ENCODE measurements at places on chromosomes 2 and 18. TPM values are rescaled to one million over a fixed set of nuclear protein-coding genes. Genes with fewer than 3 reads are reported as not detected.

The DYNAP gene
- not detected for total RNA-seq

DNA sequence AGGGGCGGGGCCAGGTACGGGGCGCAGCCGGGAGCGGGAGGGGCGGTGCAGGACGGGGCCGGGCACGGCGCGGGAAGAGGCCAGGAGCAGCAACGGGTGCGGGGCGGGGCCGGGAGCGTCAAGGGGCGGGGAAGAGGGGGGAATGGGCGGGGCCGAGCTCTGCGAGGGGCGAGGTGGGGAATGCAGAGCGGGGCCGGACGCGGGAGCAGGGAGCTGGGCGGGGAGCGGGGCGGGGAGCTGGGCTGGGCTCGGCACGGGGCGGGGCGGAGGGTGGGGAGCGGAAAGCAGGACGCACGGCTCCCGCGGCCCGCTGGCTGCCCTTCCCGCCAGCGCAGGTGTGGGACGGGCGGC is at the start of gene IMPA2:
Gene IMPA2 (plus strand): TSS at position 316 of the 351 bp plus-strand sequence. CDS start 163 bp downstream, outside the sequence.
- no peak for DNase-seq

The MMADHC gene
- 77.0 TPM for total RNA-seq

The CCDC178 gene
- total RNA-seq = 3.1 TPM

GRCh38 chr2:51003345-51004192 is 28.4 kb downstream of the NRXN1 start:
- DNase-seq = no peak

DNA sequence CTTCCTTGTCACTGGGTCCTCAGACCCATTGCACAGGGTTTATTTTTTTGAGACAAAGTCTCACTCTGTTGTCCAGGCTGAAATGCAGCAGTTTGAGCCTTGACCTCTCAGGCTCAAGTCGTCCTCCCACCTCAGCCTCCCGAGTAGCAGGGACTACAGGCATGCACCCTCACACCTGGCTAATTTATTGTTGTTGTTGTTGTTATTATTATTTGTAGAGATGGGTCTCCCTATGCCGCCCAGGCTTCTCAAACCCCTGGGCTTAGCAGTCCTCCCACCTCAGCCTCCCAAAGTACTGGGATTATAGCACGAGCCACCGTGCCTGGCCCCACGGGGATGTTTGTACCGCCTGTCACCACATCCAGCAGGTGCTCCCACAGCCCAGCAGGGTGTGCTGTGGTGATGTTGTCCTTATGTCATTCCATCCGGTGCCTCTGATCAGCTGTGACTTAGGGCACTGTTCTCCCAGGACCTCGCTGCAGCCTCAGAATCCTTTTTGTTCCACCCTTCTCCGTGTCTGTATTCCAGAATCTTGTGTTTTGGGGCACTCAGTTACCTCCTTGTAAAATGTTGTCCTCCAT is 182.3 kb downstream of the INO80D start:
- DNase-seq = peak; percentile 12

The ABCB11 gene
- total RNA-seq = not detected

DNA sequence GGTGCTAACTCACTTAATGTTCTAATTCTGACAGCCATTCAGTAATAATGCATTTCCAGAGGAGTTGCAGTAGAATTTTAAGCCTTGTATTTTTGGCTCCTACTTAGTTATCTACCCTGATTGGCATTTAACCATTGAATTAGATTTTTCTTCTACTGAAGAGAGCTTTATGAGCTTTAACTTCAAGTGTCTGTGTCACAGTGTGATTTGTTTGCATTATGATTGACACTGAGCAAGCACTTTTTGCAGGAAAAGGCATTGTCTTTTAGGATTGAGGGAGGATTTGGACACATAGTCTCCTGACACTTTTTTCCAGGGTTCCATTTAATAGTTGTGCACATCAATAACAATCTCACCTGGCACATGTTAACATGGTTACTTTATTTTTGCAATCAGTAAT is 26.7 kb downstream of the LYPD6 start:
- no peak for DNase-seq

- no peak for DNase-seq
These were observed 61.5 kb upstream of the NFE2L2 start for GRCh38 chr2:177326005-177326404.

DNA sequence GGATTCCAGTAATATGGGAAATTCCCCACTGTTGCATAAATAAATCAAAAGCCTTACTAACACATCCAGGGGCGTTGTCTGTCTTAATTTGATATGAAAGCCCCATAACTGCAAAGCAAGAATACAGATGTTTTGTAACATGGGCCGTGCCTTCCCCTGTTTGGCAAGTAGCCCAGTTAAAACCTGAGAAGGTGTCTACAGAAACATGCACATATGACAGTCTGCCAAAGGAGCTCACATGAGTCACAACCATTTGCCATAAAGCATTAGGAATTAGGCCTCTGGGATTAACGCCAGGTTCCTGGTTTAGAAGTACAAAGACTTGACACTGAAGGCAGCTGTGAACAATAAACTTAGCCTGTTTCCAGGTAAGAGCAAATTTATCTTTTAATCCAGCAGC is 43.1 kb upstream of the LONRF2 start:
- no peak for DNase-seq

DNA sequence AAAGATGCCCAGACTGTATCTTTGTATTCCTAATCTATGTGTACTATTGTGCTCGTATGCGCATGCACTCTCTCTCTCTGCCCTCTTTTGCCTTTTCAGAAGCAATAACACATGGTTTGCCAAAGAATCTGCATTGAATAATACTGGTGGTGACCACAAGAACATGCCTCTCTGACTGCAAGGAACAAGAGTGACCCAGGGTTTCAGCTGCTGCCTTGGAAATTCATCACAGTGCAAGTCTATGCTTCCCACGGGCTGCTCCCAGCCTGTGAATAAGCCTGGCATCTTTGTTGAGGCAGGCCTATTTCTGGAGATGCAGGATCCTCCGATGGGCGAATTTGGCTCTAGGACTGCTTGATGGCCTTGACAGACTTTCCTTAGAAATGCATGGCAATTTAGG is 689.4 kb upstream of the FANCL start:
- no peak for DNase-seq

GRCh38 chr18:33232318-33232626 is 208.2 kb downstream of the CCDC178 start:
- no peak for DNase-seq

GRCh38 chr2:215399067-215399716 is 36.7 kb downstream of the FN1 start:
- no peak for DNase-seq

DNA sequence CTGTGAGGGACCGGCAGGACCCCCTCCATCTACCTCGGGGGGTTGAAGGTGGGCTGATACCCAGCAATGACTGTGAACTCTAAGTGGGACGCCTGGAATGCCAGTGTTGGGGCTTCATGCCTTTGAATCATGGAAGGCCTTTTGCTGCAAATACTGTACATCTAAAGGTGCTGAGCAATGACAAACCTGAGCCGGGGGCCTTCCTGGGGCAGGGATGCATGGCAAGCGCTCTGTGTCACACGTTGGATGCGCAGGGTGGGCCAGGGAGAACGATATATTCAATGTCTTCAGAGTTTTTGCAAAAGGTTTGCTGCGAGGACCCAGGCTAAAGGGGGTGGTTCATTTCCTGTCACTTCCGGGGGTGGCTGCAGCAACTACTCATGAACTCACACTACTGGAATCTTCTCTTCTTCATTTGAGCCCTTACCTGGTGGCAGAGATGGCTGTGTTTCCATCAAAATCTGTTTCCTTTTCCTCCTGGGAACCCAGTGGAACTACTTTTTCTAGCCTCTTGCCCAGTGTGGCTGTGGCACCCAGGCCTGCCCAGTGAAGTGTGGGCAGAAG is 24.1 kb upstream of the INHBB start:
- DNase-seq = no peak

DNA sequence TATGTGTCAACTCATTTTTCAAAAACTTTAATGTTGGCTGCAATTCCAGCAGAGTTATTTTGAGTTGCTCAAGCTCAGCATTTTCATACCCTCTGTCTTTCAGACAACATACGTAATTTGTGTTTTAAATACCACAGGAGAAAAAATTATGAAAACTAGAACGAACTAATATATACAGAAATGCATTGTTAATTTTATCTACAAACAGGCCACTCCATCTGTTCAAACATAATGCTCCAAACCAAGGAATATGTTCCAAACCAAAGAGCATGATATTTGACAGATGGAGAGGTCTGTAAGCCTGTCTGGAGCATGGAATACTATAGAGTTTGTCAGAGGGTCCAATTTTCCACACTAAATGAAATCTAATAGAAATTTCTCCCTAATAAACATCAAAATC is 536.2 kb upstream of the FSIP2 start:
- no peak for DNase-seq

Data from thyroid gland (tissue), 4 donors.